ENCODE measurements at places on chromosomes 16 and 17.
A peak's percentile ranks its signal among the peaks of the same experiment; 100 is the strongest.

DNA sequence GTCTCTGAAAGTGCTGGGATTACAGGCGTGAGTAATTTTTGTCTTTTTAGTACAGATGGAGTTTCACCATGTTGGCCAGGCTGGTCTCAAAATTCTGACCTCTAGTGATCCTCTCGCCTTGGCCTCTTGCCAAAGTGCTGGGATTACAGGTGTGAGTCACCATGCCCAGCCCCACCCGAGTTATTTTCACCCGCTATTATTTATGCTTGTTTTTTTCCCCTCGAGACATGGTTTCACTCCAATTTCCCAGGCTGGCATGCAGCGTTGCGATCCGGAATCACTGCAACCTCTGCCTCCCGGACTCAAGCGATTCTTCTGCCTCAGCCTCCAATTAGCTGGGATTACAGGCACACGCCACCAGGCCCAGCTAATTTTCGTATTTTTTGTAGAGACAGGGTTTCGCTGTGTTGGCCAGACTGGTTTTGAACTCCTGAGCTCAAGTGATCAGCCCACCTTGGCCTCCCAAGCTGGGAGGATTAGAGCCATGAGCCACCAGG, 9.2 kb downstream of the RPL23 start:
- no peak for DNase-seq

DNA sequence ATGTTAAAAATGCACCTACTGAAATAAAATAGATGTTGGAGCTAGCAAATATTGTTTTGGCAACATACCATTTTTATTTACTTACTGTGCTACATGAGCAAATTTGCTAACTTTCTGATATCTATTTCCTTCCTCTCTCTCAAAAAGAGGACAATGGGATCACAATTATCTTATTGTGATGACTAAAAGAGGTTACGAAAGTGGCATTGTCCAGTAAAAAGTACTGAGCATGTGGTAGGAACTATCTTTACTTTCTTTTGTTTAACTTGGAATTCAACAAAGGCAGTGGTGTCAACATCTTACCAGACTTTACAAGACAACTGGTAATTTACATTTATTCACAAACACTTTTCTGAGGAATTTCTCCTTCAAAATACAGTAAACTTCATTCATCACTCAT, 1542.6 kb upstream of the CDH8 start:
- no peak for DNase-seq

- DNase-seq, result no peak
Measured at GRCh38 chr16:65967376-65967775, 399.1 kb upstream of the CDH5 start.

- DNase-seq, result no peak
Measured at GRCh38 chr16:20647736-20648135, 49.7 kb downstream of the ACSM1 start.

- peak; percentile 94 for DNase-seq
Measured at GRCh38 chr16:89720813-89721545, at the start of the genes VPS9D1 and ZNF276. VPS9D1 (minus strand) TSS chr16:89720898; CDS start chr16:89720861, 37 bp downstream. ZNF276 (plus strand) TSS chr16:89721537; CDS start chr16:89721641, 104 bp downstream.

DNA sequence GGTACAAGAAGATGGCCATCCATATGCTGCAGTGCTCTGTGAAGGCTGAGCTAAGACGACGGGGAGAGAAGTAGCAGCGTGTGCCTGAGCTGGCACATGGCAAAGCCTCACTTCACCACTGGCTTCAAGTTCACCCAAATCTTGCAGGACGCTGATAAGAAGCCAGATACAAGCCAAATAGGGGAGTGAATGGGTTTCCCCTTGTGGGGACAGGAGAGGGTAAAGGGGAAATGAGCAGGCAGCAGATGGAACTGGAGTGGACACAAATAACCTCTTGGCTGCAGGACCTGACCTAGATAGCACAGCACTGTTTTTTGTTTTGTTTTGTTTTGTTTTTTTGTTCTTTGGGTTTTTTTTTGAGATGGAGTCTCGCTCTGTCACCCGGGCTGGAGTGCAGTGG, 21.0 kb upstream of the PITPNA start:
- no peak for DNase-seq

DNA sequence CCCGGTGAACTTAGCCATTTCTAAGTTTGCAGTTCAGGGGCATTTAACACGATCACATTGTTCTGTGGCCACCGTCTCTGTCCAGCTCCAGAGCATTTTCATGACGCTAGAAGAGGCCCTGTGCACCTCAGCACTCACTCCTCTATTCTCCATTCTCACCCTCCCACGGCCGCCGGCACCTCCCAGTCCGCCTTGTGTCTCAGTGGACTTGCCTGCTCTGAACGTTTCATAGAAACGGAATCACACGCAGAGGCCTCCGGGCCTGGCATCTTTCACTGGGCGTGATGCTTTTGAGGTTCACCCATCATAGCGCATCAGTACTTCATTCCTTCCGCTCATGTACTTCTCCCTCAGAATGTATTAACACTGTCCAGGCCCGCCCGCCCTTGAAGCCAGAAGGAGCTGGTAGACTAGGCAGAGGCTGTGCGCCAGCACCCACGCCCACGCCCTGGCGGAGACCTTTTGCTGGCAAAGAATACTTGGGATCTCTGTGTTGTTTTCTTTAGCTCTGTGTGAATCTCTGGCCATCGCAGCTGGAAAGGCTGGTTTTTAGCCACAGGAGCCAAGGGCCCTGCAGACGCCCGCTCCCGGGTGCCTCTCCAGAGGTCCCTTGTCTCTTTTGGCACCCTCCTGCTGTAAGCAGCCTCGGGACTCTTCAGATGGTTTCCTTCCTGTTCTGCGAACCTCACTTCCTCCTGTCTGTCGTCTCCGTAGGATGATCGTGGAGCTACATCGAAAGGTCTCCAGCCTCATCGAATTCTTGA, 23.4 kb upstream of the JPT2 start:
- no peak for DNase-seq

GRCh38 chr16:55037046-55037445, 106.4 kb downstream of the IRX5 start:
- DNase-seq, result no peak

DNA sequence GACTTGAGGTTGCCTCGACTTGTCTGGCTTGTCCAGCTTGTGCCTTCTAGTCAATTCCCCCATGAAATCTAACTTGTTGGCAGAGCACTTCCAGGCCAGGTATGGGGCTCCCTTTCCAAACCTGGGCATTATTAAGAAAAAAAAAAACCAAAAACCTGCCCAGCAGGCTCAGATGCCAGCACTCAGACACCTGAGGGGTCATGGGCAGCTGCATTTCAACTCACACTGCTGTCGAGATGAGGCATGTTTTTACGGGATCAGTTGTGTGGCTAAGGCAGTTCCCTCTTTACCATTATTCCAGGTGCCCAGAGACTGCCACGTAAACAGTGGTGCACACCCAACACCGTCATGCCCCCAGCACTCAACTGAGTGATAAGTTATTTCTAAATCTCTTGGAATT, 17.8 kb downstream of the TMEM11 start:
- no peak for DNase-seq

- DNase-seq, result no peak
Measured at GRCh38 chr17:80123791-80124190, 22.4 kb downstream of the GAA start.
